ENCODE measurements at places on chromosomes 3 and 15.

DNA sequence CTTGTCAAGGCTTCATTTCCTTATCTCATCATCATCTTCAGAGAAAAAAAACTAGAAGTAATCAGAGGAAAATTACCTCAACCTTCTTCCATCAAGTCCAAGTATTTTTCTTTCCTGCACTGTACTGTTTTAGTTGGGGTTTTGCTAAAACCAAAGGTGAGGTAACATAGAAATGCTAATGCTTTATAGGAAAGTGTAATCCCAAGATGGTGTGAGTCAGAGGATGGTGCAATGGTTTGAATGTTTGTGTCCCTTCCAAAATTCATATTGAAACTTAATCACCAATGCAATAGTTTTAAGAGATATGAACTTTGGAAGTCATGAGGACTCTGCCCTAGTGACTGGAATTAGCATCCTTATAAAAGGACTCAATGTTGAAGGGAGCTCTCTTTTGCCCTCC is 79.5 kb downstream of the KBTBD8 start:
- no peaks in the 10 kb centered on the region for H3K27me3 ChIP-seq
- DNase-seq: no peak
- H3K27ac ChIP-seq: no peak overlapping the region
- H3K4me1 ChIP-seq: 0 out of 2 replicates have a peak, but pooled peaks cover 3% of the 10 kb centered on the region
- no peaks in the 10 kb centered on the region for H3K36me3 ChIP-seq
- H3K4me3 ChIP-seq: no peak overlapping the region

DNA sequence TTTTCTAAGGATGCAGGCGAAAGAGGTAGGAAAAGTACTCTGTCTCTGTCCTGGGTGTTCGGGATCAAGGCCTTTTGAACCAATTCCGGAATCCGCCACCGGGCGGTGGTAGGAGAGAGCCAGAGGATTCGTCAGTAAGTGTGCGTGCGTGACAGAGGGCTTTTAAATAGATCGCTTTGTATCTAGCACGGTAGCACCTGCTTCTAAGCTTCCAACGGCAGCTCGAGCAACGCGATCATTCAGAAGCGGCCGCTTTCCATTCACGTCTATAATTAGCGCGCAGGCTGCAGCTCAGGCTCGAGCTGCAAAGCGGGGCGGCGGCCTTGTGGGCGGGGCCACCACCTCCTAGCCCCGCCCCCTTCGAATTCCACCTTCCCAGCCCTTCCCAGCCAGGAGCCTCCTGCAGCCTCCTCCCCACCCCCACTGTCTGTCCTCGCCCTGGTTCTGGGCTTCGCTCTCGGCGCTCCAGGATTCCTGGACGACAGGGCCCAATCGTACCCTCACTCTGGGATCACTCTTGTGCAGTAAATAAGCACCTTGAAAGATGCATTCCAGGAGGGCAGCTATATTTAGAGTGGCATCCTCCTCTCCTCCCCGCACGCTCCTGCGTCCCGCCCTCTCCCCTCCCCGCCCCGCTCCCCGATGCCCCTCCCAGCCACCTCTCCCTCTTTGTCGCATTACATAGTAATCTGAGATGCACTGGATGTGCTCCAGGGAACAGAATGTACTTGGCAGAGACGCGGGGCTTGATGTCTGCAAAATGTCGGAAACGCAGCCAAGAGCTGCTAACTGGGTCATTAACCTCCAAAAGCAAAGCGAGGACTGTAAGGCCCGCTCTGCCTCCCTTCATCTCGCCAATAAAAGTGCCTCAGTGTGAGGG is 224.1 kb upstream of the TPRG1 start:
- H3K4me3 ChIP-seq: peak overlapping the region; percentile 61
- peaks cover 12% of the 10 kb centered on the region for H3K4me1 ChIP-seq
- H3K36me3 ChIP-seq: no peaks in the 10 kb centered on the region
- H3K27me3 ChIP-seq: 0 out of 2 replicates have a peak, but pooled peaks cover 2% of the 10 kb centered on the region

DNA sequence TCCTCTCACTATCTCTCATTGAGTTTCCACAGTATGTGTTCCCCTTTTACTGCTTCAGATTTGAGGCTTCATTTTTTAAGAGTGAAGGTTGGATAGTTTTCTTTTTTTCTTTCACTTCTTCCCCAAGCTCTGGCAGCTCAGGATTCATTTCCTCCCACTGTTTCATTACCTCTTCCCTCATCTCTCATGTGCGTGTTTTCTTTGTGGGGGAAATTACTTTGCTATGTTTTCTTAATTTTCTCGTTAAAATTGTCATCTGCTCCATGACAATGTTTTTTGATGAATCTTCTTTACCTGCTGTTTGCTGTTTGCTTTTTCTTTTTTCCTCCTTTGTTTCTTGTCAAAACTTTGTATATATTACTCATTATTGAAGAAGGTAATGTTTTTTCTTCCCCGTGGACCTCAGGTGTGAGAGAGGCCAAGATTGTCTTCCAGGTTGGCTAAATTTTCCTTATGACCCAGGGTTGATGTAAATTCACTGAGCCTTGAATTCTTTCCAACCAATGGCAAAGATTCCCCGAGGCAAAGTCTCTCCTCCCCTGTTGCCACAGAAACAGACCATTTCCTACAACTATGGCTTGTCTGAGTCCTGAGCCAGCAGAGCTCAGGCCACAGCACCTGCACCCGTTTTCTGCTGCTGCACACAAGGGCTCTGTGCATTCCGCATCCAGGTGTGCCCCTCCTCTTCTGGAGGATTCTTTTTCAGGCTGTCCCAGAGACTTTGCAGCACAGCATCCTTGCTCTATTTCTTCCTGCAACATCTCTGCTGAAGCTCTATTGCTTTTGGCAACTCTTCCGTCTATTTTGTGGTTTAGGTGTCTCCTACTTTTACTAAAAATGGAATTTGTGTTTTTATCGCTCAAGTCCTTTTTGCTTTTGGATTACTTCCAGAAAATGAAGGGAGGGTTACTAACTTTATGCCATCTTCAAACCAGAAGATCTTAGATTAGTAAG is 66.1 kb downstream of the NOX5 start:
- H3K27ac ChIP-seq: no peak overlapping the region
- no peak overlapping the region for H3K4me3 ChIP-seq
- no peaks in the 10 kb centered on the region for H3K36me3 ChIP-seq
- DNase-seq: no peak

DNA sequence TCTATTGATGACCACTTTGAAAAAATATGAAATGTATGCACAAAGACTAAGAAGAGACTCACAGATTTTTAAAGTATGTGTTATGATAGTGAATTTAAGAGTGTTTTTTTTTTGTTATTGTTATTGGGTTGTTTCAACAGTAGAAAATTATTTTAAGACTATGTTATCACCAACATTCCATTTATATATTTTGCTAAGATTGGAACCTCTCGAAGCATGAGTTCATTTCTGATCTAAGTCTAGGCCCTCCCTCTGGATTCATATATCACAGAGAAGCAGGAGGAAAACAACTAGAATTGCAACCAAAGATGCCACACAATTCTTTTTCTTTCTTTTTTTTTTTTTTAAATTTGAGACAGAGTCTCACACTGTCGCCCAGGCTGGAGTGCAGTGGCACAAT is 46.8 kb downstream of the ITGB5 start:
- peaks cover 6% of the 10 kb centered on the region for H3K4me1 ChIP-seq
- no peak overlapping the region for H3K27ac ChIP-seq
- H3K4me3 ChIP-seq: no peak overlapping the region
- no peaks in the 10 kb centered on the region for H3K36me3 ChIP-seq
- no peak for DNase-seq
- H3K27me3 ChIP-seq: no peaks in the 10 kb centered on the region

DNA sequence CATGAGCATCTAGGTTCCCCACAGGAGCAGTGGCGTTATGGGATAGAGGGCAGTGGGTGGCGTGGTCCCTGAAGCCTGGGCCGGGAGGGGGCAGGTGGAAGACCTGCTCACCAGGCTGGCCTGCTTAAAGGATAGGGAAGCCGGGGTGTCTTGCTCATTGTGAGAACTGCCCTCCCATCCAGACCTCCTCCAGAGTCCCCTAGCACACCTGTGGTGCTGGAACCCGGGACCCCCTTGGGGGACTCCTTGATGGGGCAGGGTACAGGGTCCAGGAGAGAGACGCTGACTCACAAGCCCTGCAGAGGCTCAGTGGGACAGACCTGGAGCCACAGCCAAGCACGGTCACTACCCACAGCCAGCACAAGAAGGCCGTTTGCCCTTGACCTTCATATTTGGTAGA is 2.8 kb upstream of the RHCG start:
- H3K4me3 ChIP-seq: no peak overlapping the region
- peaks cover 3% of the 10 kb centered on the region for H3K4me1 ChIP-seq

DNA sequence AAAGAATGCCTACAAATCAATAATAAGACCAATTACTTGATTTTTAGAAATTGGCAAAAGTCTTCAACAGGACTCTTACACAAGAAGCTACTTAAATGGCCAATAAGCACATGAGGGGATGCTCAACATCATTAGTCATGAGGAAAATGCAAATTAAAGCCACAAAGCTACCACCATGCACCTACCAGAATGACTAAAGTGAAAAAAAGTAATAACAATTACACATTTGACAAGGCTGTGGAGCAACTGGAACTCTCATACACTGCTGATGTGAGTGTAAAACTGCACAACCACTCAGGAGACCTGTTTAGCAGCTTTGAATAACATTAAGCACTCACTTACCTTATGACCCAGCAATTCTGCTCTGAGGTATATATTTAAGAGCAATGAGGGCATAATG is 68.4 kb downstream of the PPCDC start:
- H3K4me3 ChIP-seq: no peak overlapping the region
- no peak overlapping the region for H3K27ac ChIP-seq
- no peaks in the 10 kb centered on the region for H3K27me3 ChIP-seq

DNA sequence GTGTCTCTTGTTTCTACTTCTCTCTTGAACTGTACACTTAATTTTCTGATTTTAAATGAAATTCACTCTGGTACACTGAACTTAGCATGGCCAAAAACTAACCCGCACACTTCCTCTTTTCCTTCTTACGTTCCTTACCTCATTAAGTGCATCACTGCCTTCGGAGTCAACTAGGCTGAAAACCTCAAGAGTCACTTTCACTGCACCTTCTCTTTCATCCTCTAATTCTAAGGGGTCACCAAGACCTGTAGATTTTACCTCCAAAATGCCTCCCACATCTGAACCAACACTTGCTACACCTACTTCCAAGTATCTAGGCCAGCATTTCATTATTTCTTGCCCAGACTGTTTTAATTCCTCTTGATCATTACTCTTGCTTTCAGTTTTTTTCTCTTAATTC is 6.6 kb downstream of the CBLB start:
- no peak overlapping the region for H3K27ac ChIP-seq
- H3K27me3 ChIP-seq: no peaks in the 10 kb centered on the region
- no peak for DNase-seq
- H3K4me3 ChIP-seq: no peak overlapping the region
- H3K4me1 ChIP-seq: no peaks in the 10 kb centered on the region

DNA sequence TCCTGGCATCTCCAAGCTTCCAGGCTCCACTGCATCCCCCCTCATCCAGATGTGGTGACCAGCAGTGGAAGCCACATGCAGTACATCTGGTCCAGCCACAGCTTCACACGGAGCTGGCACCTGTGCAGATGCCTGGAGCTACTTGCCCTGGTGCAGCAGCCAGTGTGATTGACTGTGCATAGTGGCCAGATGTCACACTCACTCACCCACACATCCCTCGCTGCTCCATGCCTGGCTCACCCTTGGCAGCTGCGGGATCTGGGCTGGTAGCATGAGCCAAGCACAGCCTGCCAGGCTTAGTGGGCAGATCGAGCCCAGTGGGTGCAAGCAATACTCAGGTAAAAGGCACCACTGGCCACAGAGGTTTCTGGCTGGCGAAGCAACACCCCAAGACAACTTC is 398.0 kb upstream of the CNTN4 start:
- no peaks in the 10 kb centered on the region for H3K36me3 ChIP-seq
- H3K27ac ChIP-seq: no peak overlapping the region
- no peaks in the 10 kb centered on the region for H3K27me3 ChIP-seq
- H3K4me3 ChIP-seq: no peak overlapping the region

GRCh38 chr3:14698601-14699244 is 23.8 kb downstream of the C3orf20 start:
- H3K4me1 ChIP-seq: no peaks in the 10 kb centered on the region
- no peaks in the 10 kb centered on the region for H3K27me3 ChIP-seq
- no peak overlapping the region for H3K4me3 ChIP-seq
- H3K36me3 ChIP-seq: no peaks in the 10 kb centered on the region
- no peak overlapping the region for H3K27ac ChIP-seq

GRCh38 chr3:183328164-183328563 is 75.1 kb downstream of the B3GNT5 start:
- no peak overlapping the region for H3K4me3 ChIP-seq
- no peak for DNase-seq
- peaks cover 5% of the 10 kb centered on the region for H3K4me1 ChIP-seq
- no peak overlapping the region for H3K27ac ChIP-seq
- H3K27me3 ChIP-seq: no peaks in the 10 kb centered on the region

GRCh38 chr3:27085829-27086730 is 283.1 kb downstream of the NEK10 start:
- H3K27ac ChIP-seq: no peak overlapping the region
- H3K27me3 ChIP-seq: no peaks in the 10 kb centered on the region
- no peak for DNase-seq

- peaks cover 22% of the 10 kb centered on the region for H3K27me3 ChIP-seq
- no peaks in the 10 kb centered on the region for H3K4me1 ChIP-seq
- H3K36me3 ChIP-seq: no peaks in the 10 kb centered on the region
- H3K27ac ChIP-seq: no peak overlapping the region
- no peak for DNase-seq
Observed at GRCh38 chr15:96047255-96047931, 283.1 kb upstream of the NR2F2 start.

- H3K4me1 ChIP-seq: peaks cover 13% of the 10 kb centered on the region
- no peaks in the 10 kb centered on the region for H3K27me3 ChIP-seq
- no peak overlapping the region for H3K27ac ChIP-seq
- no peak for DNase-seq
- no peaks in the 10 kb centered on the region for H3K36me3 ChIP-seq
- H3K4me3 ChIP-seq: no peak overlapping the region
Observed at GRCh38 chr3:134992586-134992985, 197.5 kb downstream of the EPHB1 start.

GRCh38 chr3:145070795-145071194 is 1090.2 kb downstream of the PLOD2 start:
- no peak overlapping the region for H3K4me3 ChIP-seq
- no peak for DNase-seq
- no peaks in the 10 kb centered on the region for H3K4me1 ChIP-seq
- H3K27ac ChIP-seq: no peak overlapping the region
- H3K27me3 ChIP-seq: no peaks in the 10 kb centered on the region
- H3K36me3 ChIP-seq: no peaks in the 10 kb centered on the region

GRCh38 chr15:25731411-25731810 is 131.7 kb downstream of the ATP10A start:
- H3K27me3 ChIP-seq: no peaks in the 10 kb centered on the region
- no peak for DNase-seq
- H3K4me3 ChIP-seq: no peak overlapping the region
- H3K36me3 ChIP-seq: no peaks in the 10 kb centered on the region
- H3K4me1 ChIP-seq: no peaks in the 10 kb centered on the region
- H3K27ac ChIP-seq: no peak overlapping the region

DNA sequence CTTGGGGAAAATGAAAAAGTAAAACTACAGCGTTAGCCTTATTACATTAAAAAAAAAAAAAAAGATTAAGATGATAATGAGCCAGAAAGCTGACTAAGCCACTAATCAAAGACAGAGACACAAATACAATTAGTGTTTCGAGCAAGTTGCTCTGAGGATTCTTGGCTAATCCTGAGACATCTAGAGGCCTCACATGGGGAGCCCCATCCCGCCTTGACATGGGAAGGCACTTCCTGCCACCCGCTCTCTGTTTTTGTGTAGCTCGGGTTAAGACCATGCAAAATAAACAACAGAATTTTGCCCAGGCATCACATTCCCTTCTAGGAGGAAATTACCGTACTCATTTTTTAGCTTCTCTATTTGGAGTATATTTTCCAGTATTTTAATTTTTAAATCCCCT is 15.3 kb downstream of the HESX1 start:
- no peaks in the 10 kb centered on the region for H3K4me1 ChIP-seq
- no peak for DNase-seq
- H3K4me3 ChIP-seq: no peak overlapping the region
- H3K36me3 ChIP-seq: no peaks in the 10 kb centered on the region
- no peaks in the 10 kb centered on the region for H3K27me3 ChIP-seq

Data from H1 (cell line).